ENCODE measurements at places on chromosomes 2 and 18.

DNA sequence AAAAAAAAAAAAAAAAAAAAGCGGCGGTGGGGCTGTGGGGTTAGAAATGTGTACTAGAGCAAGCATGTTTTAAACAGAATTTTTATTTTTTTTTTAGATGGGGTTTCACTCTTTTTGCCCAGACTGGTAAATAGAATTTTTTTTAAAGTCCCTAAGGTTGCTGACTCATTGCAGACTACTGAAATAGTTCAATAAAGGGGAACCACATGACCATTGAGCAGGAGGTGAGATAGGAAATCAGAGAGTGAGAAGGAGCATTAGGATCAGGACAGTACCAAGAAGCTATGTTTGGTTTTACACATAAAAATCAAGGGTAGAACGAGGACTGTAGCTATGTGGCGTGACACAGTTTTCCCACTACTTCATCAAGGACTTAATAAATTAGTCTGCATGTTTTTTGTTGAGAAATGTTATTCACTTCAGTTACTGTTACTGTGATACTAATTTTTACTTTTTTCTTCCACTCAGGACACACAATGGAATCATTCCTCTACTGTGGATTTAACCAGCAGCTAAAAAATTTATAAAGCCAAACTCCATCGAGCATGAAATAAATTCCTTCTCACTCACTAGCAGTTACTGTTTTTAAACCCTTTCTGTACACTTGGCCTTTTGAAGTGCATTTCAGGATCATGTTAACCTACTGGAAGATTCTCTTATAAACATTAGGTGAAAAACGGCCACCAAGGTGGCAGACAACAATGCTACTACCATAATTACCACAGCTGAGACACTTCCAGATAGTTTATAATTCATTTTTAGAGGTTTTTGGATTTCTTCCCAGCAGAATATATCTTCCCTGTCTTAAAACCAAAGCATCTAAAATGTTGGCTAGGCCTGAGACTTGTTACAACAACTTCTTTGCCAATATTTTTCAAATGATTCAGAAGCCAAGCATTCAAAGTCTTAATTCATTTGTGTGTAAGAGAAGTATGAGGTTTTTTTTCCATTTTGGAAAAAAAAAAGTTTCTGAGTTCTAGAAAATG, 33.2 kb downstream of the LAMA1 start:
- H3K4me3 ChIP-seq = no peak overlapping the region
- no peaks in the 10 kb centered on the region for H3K4me1 ChIP-seq
- no peak overlapping the region for H3K27ac ChIP-seq
- no peaks in the 10 kb centered on the region for H3K27me3 ChIP-seq
- no peak for DNase-seq
- H3K36me3 ChIP-seq = no peaks in the 10 kb centered on the region

DNA sequence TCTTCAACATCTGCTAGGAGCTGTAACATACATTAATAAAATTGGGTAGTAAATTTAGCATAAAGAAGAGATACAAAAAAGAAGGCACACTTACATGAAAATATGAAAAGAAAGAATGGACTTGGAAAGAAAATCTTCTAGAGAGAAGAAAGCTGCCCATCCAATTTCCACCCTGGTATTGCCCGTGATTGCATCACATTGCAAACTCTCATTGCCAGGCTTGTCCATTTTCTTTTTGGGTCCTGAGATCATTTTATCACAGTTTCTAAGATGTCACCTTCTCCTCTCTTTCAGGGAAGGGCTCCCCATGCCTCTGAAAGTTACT, 321.5 kb downstream of the RND3 start:
- H3K27me3 ChIP-seq = no peaks in the 10 kb centered on the region
- no peaks in the 10 kb centered on the region for H3K36me3 ChIP-seq
- no peak for DNase-seq
- H3K4me3 ChIP-seq = no peak overlapping the region

DNA sequence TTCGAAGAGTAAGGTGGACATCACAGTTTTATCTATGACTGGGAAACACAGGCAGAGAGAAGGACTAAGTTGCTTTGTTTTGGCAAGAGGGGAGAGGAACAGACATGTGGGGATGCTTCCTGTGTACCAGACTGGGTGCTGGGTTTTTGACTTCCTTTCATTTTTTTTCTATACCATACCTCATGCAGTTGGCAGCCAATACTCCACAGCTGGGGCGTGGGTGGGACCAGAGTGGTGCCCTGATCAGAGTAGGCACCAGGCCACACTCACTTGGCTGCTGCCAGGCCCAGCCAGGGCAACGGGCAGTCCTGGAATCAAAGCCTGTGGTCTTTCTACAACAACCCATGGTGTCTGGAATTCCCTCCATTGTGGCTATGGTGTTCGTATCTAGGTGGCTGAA, 45.2 kb downstream of the SH3RF3 start:
- no peaks in the 10 kb centered on the region for H3K36me3 ChIP-seq
- peaks cover 16% of the 10 kb centered on the region for H3K4me1 ChIP-seq
- no peak for DNase-seq
- peak overlapping the region; percentile 92 for H3K27ac ChIP-seq
- H3K27me3 ChIP-seq = no peaks in the 10 kb centered on the region

DNA sequence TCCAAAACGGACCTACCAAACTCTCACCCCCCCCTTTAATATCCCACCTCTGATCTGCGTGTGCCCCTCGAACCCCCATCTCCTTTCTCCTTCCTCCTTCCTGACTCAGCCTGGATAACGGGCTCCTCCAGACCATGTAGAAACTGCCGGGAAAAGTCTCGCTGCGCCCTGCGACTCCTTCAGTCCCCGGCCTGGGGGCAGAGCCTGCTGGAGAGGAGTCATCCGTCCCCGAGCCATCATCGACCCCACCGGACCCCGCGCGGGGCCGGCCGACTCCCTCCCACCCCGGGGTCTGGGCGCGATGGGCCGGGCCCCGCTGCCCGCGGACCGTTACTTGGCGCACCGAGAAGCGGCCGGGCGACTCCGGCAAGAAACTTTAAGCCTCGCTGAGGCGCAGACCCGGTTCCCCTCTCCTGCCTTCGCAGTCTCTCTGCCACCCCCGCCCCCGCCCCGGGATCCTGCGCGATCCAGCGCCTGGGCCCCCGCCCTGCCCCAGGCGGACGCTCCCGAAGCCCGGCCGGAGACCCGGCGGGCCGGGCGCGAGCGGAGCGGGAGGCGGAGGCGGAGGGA, 3.4 kb downstream of the ZEB2 start:
- no peaks in the 10 kb centered on the region for H3K27me3 ChIP-seq
- H3K4me1 ChIP-seq = peaks cover 5% of the 10 kb centered on the region
- no peaks in the 10 kb centered on the region for H3K36me3 ChIP-seq
- peak; percentile 62 for DNase-seq

Data from aorta (tissue), 5 donors.